ENCODE measurements at places on chromosomes 12 and 14.

DNA sequence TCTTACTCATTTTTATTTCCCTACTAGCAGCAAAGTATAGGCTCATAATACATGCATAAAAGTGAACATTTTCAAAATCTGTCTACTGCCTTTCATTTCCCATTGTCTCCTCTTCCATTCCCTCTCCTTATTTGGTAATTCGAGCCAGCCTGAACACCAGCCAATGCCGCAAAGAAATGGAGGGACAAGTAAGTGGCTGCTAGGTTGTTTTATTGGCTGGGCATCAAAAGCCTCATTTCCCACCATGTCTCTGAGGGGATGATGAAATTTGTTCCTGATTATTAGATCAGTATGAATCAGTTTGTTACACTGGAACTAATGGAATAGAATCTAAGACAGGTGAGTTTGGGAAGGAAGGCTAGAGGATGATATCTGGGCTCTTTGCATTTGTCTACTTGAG is 143.5 kb downstream of the KCNA5 start:
- no peak for DNase-seq

DNA sequence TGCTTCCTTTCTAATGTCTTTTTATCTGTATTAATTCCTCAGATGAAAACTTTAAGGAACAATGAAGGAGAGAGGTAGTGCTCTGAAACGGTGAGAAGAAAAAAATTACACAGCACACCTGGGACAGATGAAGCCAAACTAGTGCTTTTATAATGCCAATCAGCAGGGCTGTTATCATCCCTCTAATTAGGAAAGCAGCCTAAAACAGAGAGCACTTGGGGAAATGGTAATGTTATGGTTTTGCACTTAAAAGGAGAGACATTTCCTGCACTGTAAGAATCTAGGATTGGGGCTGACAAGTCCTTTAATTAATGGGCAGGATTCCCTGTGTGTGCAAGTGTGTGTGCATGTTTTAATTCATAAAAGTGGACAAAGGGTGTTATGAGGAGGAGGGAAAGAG is 4.8 kb upstream of the LMO3 start:
- DNase-seq: no peak

- DNase-seq: no peak
Observed at GRCh38 chr14:71400871-71401321, 493.6 kb downstream of the PCNX1 start.

- DNase-seq: no peak
Observed at GRCh38 chr12:116675339-116676107, 62.3 kb downstream of the SPRING1 start.

DNA sequence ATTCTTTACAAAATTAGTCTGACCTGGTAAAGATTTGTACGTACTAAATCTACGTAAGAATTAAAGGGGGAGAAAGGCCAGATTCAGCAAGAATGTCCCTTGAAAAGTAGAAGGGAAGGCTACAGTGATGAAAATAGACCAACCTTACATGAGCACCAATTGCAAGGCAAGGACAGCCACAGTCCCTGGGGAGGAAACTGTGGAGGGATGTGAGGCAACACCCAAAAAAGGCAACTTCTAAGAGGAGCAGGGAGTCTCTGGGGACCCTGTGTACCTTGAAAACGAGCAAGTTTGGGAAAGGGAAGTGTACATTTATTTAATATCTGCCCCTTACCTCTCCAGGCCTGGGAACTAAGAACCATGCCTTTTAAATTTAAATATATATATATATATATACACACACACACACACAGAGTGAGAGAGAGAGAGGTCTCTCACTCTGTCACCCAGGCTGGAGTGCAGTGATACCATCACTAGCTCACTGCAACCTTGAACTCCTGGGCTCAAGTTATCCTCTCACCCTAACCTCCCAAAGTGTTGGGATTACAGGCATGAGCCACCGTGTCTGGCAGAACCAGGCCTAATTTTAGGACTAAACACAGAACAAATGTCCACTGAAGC is 56.4 kb downstream of the TMCC3 start:
- DNase-seq: no peak

DNA sequence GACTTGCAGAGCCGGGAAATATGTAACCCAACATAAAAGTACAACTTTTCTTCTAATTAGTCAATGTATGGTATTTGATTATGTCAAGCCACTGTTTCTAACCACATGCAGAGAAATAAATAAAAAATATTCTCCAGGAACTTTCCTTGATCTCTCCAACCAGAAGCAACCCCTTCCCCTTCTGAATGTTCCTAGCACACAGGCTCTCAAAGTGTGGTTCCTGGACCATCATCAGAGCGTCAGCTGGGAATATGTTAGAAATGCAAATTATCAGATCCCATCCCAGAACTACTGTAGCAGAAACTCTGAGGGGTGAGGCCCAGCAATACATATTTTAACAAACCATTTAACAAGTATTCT is 21.0 kb upstream of the ITPR2 start:
- DNase-seq: no peak

GRCh38 chr14:68580096-68580645 is 212.7 kb downstream of the ZFP36L1 start:
- DNase-seq: no peak

DNA sequence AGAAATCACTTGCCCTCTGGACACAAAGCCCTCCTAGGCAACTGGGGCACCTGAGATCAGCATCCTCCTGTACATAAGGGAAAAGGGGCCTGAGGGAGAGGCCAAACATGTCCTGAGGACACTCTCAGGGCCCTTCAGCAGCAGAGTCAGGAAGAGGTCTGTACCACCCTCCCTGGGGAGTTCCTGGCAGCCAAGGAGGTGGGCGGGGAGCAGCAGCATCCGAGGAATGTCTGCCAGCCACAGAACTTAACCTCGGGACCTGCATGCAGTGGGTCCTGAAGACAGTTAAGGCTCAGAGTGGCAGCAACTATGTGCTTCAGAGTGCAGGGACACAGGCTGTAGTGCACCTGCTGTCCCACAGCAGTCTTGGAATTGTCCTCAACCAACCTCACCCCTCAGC is 62.1 kb downstream of the SPTB start:
- peak; percentile 34 for DNase-seq

- DNase-seq: no peak
Observed at GRCh38 chr12:1289371-1290155, 298.5 kb downstream of the ERC1 start.

DNA sequence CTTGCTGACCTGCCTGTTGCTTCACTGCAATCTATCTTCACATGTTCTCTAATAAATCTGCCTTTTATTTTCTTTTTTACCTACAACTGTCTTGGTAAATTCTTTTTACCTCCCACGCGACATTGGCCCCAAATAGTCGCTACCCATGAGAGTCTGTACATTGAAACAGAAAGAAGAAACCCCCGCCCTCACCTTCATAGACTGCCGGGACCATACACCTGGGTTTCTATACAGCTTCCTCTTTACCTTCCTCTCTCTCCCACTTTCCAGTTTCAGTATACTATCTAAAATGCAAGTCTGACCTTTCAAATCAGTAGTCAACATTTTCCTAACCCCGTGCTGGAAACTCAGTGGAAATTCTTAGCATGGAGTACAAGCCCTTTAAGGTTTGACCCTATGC is 4.8 kb downstream of the SLC8A3 start:
- DNase-seq: no peak

GRCh38 chr14:78479127-78479780 is 309.1 kb downstream of the NRXN3 start:
- no peak for DNase-seq

- no peak for DNase-seq
Observed at GRCh38 chr12:113697651-113698509, 226.2 kb upstream of the LHX5 start.

- DNase-seq: no peak
Observed at GRCh38 chr14:91867316-91867988, at the start of gene TC2N. TSS of gene TC2N (minus strand) at chr14:91867536. CDS start at chr14:91813769, 53,767 bp downstream.

- DNase-seq: no peak
Observed at GRCh38 chr12:30847259-30847658, 79.3 kb upstream of the TSPAN11 start.

GRCh38 chr14:102544046-102544746 is 34.6 kb upstream of the ANKRD9 start:
- peak; percentile 79 for DNase-seq

DNA sequence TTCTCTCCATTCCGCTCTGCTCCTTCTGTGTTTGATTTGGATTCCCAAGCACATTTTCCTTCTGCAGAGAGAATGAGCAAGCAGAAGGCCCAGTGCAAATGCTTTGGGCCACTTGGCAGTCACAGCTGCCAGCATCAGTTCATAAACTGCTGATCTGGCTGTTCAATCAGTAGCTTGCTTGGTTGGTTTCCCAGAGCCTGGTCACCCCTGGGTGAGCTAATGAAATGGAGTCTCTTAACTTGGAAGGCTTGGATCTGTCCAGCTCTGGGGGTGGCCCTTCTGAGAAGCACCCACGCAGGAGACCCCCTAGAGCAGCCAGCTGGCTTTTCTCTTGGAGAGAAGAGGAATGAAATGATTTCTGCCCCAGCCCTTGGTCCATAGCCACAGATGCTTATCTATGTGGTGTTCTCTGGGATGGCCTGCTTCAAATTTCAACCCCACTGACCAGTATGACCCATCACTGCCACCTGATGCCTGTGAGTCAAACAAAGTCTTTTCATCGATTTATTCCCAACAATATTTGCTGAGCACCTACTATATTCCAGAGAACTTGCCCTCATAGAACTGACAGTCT is 30.3 kb downstream of the FAIM2 start:
- peak; percentile 69 for DNase-seq

DNA sequence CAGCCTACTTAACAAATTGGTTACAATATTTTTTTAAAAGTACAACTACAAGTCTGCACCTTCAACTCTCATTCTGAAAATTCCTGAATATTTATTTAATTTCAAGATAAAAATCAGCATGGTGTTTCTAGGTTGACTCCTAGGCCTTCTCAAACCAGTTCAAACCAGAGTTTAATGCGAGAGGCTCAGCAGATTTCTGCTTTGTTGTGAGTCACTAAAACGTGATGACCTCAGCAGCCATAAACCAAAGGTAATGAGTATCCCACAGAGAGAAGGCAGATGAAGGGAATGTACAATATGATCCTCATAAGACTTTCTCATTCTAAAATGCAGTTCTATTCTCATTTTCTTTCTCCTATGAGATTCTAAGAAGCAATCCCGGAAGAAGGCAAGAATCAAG is 1.5 kb downstream of the PRDM4 start:
- DNase-seq: no peak

- DNase-seq: no peak
Observed at GRCh38 chr12:57320639-57321038, 69.7 kb upstream of the STAC3 start.

- peak; percentile 12 for DNase-seq
Observed at GRCh38 chr14:104593710-104594136, 10.8 kb downstream of the TMEM179 start.

GRCh38 chr12:108273217-108273616 is 65.9 kb downstream of the CMKLR1 start:
- DNase-seq: no peak

GRCh38 chr14:44341116-44341515 is 166.0 kb downstream of the FSCB start:
- no peak for DNase-seq

- DNase-seq: no peak
Observed at GRCh38 chr12:111102102-111102739, 181.8 kb upstream of the MYL2 start.

DNA sequence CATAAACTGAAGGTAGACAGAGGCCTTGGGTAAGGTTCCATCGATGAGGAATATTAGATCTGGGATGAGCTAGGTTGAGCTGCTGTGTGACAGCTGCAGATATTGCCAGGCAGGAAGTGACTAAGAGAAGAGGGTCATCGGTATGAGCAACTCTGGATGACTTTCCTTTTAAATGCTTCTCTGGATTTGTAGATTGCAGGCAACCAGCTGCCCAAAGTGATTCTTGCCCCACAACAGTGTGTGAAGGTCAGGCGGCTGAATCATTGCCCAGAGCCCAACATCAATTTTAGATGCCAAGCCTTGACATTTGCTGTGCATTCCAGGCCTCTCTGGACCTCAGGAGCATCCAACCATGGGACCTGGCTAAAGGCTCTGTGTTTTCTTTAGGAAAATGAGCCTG is 255.9 kb downstream of the DPF3 start:
- no peak for DNase-seq

DNA sequence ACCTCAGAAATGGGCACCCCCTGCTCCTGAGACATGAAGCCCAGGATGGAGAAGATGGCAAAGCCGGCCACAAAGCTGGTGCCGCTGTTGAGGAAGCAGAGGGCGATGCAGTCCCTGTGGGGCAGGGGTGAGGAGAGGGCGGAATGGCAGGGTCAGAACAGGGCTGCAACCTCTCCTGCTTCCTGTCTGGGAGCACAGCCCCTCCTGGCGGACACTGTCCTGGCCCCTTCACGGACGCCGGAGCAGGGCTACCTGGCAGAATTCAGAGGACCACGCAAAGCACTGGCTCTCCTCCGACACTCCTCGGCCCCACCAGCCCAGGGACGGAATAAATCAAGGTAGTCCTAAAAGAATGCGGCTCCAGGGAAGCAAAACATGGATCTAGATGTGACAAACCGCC is 12.4 kb upstream of the SLC6A12 start:
- DNase-seq: no peak

DNA sequence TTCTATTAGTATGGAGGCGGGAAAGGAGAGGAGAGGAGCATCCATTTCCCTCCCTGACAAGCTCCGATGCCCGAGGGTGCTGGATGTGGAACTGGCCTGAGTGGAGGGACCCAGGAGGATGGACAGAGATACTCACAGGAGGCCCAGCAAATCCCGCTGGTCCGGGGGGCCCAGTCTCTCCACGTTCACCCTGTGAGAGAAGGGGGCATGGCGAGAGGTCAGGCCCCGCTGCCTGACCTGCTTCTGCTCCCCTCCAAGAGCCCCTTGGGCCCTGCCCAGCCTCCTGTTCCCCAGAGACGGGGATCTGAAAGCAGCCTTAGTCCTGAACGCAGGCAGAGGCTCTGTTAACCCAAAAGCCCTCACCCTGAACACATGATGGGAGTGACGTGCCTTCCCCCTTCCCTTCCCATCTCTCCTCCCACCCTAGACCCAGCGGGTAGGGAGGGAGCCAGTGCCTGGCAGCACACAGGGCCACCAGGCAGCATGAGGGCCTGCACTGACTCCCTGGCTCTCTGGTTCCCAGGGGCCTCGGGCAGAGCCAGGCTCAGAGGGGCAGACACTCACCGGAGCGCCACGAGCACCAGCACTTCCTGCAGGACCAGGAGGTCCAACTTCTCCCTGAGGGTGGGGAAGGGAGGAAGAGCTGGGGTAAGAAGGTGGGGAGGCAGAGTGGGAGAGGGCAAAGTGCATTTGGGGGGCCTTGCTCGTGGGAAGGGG is 17.5 kb downstream of the TMEM106C start:
- no peak for DNase-seq

GRCh38 chr14:103056322-103057027 is 874 bp downstream of the CDC42BPB start:
- DNase-seq: peak; percentile 86

DNA sequence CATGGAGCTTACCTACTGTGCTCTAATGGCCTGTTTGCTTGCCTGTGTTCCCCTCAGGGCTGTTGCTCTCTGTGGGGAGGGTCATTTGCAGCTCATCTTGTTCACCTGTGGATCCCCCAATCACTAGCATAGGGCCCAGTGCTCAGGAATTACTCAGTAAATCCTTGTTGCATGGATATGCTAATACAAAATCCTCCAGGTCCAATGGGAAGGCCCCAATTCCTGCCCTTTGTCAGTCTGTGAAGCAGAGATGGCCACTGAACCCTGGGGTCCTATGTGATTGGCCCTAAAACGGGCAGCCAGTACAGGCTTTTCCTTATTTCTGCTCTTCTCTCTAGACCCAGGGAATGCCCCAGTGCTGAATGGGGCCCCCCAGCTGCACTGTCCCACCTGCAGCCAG is 44.1 kb downstream of the FOS start:
- DNase-seq: no peak

Data from femur (tissue), 1 donor.